Stimulated activated CD8-positive, alpha-beta memory T cell treated with anti-CD3 and anti-CD28 coated beads, Interleukin-7, amount 100 ng/mL, for 4 hours (primary cell): ENCODE measurements at places on chromosomes 1 and 21.

DNA sequence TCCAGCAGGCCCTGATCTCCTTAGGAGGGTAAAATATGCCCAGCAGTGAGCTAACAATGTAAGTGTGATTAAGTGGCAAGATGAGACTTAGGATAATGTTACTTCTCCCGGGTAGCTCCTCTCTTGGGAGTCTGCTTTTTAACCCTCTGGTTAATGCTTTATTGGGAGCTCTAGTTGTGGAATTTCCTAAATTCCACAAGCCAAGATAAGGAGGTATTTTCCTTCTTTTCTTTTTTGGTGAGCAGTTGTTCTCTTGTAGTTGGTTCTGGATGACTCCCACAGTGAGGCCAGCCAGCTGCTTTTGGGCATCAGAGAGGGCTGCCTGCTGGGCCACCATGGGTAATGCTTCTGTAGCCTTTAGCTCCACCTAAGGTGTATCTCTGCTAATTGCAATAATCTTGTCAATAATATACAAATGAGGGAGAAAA is 19.3 kb downstream of the C1orf52 start:
- DNase-seq: no peak

GRCh38 chr1:54558434-54559030 is 10.5 kb downstream of the ACOT11 start:
- no peak for DNase-seq

- DNase-seq: no peak
Measured at GRCh38 chr1:93779540-93780165, 98.0 kb upstream of the BCAR3 start.

GRCh38 chr1:176903474-176903873 is 261.0 kb downstream of the ASTN1 start:
- no peak for DNase-seq

DNA sequence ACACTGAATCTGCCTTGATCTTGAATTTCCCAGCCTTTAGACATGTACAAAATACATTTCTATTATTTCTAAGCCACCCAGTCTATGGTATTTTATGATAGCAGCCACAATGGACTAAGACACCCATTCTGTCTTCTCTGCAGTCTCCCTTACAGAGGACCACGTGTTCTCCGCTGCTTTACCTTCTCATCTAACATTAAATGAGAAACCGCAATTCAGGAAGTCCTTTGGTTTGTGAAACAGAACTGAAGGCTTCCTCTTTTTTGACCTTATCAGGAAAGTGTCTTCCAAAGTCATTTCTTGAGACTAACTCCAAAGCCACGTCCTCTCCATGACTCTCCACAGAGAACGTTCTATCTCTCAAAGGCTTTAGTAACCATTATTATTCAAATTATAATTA is 560.1 kb downstream of the OMA1 start:
- DNase-seq: no peak

GRCh38 chr1:183607322-183607980 is 17.2 kb upstream of the NCF2 start:
- no peak for DNase-seq

DNA sequence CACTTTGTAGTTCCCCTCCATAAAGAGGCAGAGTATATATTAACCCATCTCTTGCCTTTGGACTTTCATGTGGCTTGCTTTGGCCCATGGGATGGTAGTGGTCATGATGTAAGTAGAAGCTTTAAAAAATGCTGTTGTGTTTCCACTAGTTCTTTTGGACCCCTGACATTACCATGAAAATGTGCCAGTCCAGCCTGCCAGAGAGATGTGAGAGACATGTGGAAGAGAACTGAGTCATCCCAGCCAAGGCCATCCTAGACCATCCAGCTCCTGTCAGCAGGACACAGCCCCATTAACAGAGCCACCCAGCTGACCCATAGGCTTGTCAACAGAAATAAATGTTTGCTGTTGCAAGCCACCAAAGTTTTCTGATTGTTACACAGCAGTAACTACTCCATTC is 3.9 kb upstream of the CD101 start:
- DNase-seq: no peak

- DNase-seq: no peak
Measured at GRCh38 chr21:45001134-45002095, 61.6 kb downstream of the SLX9 start.

DNA sequence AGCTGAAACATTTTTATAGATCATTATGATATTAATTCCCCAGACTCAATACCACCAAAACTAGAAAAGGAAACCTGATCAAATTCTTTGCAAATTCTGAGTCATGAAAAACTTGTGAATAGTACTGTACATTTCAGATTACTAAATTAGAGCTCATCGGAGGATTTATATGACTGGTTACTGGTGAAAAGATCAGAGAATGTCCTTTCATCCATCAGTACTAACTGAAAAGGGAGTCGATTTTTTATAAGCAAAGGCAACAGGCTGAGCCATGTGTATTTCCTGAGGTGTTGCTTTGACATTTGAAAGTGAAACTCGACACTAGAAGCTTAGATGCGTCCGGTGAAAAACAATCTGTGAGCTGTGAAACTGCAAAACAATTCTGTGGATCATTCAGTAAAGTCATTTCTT is 155.7 kb downstream of the TNFSF18 start:
- peak; percentile 21 for DNase-seq

DNA sequence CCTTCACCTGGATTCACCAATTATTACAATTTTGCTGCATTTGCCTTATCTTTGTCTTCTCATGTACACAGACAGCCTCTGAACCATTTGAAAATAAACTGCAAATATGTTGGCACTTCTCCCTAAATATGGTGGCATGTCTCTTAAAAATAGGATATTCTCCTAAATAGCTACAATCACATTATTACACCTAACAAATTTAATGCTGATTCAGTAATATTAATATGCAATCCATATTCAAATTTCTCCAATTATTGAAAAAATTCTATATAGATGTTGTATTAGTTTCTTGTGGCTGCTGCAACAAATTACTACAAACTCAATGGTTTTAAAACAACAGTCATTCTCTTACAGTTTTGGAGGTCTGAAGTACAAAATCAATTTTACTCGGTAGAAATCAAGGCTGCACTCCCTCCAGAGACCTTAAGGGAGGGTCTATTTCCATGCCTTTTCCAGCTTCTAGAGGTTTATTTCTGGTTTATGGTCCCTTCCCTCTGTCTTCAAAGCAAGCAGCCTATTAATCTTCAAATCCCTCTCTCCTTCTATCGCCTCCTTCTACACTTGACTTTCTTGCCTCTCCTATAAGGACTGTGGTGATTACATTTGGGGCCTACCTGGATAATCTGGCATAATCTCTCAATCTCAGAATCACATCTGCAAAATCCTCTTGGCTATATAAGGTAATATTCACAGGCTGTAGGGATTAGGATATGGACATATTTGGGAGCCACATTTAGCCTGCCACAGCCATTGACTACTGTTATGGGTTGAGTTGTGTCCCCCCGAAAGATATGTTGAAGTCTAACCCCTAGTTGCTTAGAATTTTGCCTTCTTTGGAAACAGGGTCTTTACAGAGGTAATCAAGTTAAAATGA is 52.5 kb upstream of the BOLA1 start:
- DNase-seq: no peak

- no peak for DNase-seq
Measured at GRCh38 chr1:22470227-22470626, 18.6 kb downstream of the ZBTB40 start.

DNA sequence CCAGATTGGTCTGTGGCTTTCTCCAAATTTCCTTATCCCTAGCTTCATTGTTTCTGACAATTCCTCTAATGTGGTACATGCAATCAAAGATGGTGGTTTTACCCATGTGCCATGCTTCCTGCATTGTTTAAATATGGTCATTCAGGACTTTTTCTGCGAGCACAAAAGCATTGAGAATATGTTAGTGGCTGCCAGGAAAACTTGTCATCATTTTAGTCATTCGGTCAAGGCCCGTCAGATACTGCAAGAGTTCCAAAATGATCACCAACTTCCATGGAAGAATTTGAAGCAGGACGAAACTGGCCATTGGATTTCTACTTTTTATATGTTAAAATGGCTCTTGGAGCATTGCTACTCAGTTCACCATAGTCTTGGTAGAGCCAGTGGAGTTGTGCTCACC is 3.7 kb downstream of the ZBED6 start:
- no peak for DNase-seq

GRCh38 chr1:79264975-79265818 is 258.7 kb upstream of the ADGRL4 start:
- DNase-seq: no peak

GRCh38 chr1:152035539-152036266 is 1.1 kb downstream of the S100A11 start:
- DNase-seq: no peak

GRCh38 chr1:243964915-243965314 is 86.2 kb upstream of the ZBTB18 start:
- DNase-seq: no peak

DNA sequence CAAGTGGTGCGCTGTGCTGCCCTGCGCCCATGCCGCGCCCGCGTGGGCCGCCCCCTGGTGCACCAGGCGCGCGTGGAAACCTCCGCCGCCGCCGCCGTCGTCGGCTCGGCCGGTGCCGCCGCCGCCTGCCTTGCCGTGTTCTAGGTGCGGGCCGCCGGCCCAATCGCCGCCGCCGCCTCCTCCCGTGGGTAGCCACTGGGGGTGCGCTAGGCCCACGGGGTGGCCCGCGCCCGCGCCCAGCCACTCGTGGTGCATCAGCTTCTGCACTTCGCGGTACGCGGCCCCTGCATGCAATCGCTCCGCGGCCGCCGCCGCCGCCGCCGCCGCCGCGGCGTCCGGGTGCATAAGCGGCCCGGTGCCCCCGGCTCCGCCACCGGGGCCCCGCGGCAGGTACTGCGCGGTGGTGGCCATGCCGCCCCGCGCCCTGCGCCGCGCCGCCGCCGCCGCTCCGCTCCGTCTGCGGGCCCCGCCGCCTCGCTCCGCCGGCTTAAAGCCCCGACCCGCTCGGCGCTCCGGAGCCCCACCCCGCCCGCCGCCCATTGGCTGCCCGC is at the start of gene POU3F1:
TSS of gene POU3F1 (minus strand) at position 461 of the 551 bp plus-strand sequence. CDS start at position 411, 50 bp downstream.
- DNase-seq: no peak
